Type B pancreatic cell (in vitro differentiated cells): ENCODE measurements at places on chromosomes 7 and 10. TPM values are rescaled to one million over a fixed set of nuclear protein-coding genes. Genes with fewer than 3 reads are reported as not detected.

Gene ZMIZ2
- total RNA-seq = 112 and 122 TPM in 2 replicates

Gene UCN3
- 1.2 and 3.4 TPM in 2 replicates for total RNA-seq

Gene MYL10
- not detected in 2 replicates for total RNA-seq

Gene GPRIN2
- 4.4 and 7.0 TPM in 2 replicates for total RNA-seq

Gene UNCX
- total RNA-seq = 0.48 TPM in 1 of 2 replicates, not detected in the other

Gene ITGB1
- 224 and 240 TPM in 2 replicates for total RNA-seq

Gene SPDYE6
- not detected in 2 replicates for total RNA-seq

Gene AOAH
- 0.21 and 0.92 TPM in 2 replicates for total RNA-seq

Gene COBL
- total RNA-seq = 25.7 and 47.1 TPM in 2 replicates

Gene LRRC4
- total RNA-seq = 12.5 and 37.7 TPM in 2 replicates

Gene ZNF775
- 6.9 and 12.3 TPM in 2 replicates for total RNA-seq

Gene BTBD16
- 0.29 and 0.46 TPM in 2 replicates for total RNA-seq

Gene EMX2
- 24.7 and 29.9 TPM in 2 replicates for total RNA-seq

Gene JAKMIP3
- total RNA-seq = 0.10 and 0.19 TPM in 2 replicates

Gene METTL27
- 8.5 and 11.5 TPM in 2 replicates for total RNA-seq

Gene SLC18A3
- total RNA-seq = 1.6 and 6.2 TPM in 2 replicates

Gene EBF3
- 0.81 and 26.1 TPM in 2 replicates for total RNA-seq

Gene LUC7L2
- 83.5 and 90.0 TPM in 2 replicates for total RNA-seq

Gene JCAD
- 11.0 and 31.0 TPM in 2 replicates for total RNA-seq

Gene SFTPA1
- total RNA-seq = 0.22 and 5.9 TPM in 2 replicates

Gene NEBL
- total RNA-seq = 24.5 and 55.3 TPM in 2 replicates

Gene GIMAP6
- not detected in 2 replicates for total RNA-seq

Gene MAD1L1
- total RNA-seq = 32.0 and 40.7 TPM in 2 replicates

Gene ZP3
- not detected in 2 replicates for total RNA-seq

Gene SLC26A5
- total RNA-seq = not detected in 2 replicates

Gene C10orf62
- 0.34 TPM in 1 of 2 replicates, not detected in the other for total RNA-seq
